ENCODE measurements at places on chromosomes 1 and 21. TPM values are rescaled to one million over a fixed set of nuclear protein-coding genes. Genes with fewer than 3 reads are reported as not detected.

DNA sequence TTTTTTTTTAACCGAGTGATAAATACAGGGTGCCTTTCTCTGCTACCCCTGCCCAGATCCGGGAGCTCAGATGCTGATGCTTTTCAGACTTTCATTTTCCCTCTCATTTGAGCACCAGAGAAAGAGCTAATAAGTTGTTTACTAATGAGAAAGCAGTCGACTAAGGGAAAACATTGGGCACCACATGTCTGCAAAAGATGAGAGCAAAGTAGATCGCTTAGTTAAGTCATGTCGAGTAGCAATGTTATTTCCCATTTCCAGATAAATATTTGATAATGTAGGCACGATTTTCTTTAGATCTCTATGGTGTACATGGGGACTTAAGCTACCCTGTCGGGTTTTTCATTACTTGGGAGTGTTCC lies 1.2 kb downstream of the PKN2 start:
- no peaks in the 10 kb centered on the region for H3K27me3 ChIP-seq
- peak overlapping the region; percentile 93 for H3K4me3 ChIP-seq
- H3K36me3 ChIP-seq, result no peaks in the 10 kb centered on the region
- H3K4me1 ChIP-seq, result peaks cover 19% of the 10 kb centered on the region
- no peak for DNase-seq

Gene LCK
- total RNA-seq, result 0.90 TPM

GRCh38 chr1:104921525-104921924 lies 1171.8 kb downstream of the AMY1C start:
- no peaks in the 10 kb centered on the region for H3K27me3 ChIP-seq
- no peak for DNase-seq
- H3K4me3 ChIP-seq, result no peak overlapping the region
- H3K4me1 ChIP-seq, result no peaks in the 10 kb centered on the region
- no peaks in the 10 kb centered on the region for H3K36me3 ChIP-seq
- no peak overlapping the region for H3K27ac ChIP-seq

- DNase-seq, result no peak
- peak overlapping the region; percentile 35 for H3K4me3 ChIP-seq
- peaks cover 32% of the 10 kb centered on the region for H3K4me1 ChIP-seq
- peak overlapping the region; percentile 82 for H3K27ac ChIP-seq
Measured at GRCh38 chr1:68230484-68230802, 1.9 kb downstream of the WLS start.

DNA sequence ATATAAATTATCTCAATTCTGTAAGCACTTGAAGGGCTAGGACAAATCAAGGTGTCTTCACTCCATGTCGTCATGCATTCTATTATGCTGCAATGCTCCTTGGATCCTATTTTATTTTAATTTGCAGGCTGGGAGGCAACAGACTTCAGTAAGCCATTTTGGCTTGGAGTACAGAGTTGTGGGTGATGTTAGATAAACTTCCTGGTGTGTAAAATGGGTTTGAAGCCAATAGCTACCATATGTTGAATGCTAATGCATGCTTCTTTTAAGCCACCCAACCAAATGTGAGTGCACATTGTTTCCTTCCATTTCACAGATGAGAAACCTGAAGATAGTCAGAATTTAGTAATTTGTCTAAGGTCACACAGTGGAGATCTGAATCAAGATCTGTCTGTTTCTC lies 482.8 kb downstream of the DISC1 start:
- no peak overlapping the region for H3K4me3 ChIP-seq
- H3K27ac ChIP-seq, result no peak overlapping the region
- no peaks in the 10 kb centered on the region for H3K4me1 ChIP-seq

Gene FMO1
- total RNA-seq, result 1.6 TPM

DNA sequence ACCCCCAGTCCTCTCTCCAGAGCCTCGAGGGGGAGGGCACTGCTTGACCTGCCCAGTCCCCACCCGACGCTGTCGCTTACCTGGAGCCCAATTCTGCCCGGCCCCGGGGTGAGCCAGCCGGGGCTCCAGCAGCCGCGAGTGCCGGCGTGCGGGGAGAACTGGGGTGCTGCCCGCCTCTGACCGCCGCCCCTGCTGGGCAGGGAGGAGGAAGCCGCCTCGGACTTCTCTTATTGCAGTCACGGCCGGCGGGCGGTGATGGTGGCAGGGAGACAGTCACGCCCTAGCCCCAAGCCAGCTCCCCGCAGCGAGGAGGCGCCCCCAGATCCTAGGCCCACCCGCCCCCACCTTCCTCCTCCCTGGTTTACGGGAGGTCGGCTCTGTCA lies at the start of gene FGR:
Gene FGR, minus strand, starts transcription at position 201 of the 383 bp plus-strand sequence. CDS start 11,269 bp downstream, outside the sequence.
- no peak within 1 kb of the TSS for H3K4me3 ChIP-seq
- H3K4me1 ChIP-seq, result no peaks in the 10 kb centered on the region
- no peaks in the 10 kb centered on the region for H3K27me3 ChIP-seq

- peak overlapping the region; percentile 32 for H3K27ac ChIP-seq
- peaks cover 33% of the 10 kb centered on the region for H3K4me1 ChIP-seq
- H3K36me3 ChIP-seq, result no peaks in the 10 kb centered on the region
- DNase-seq, result no peak
Measured at GRCh38 chr1:147236959-147237791, 5.3 kb upstream of the CHD1L start.

DNA sequence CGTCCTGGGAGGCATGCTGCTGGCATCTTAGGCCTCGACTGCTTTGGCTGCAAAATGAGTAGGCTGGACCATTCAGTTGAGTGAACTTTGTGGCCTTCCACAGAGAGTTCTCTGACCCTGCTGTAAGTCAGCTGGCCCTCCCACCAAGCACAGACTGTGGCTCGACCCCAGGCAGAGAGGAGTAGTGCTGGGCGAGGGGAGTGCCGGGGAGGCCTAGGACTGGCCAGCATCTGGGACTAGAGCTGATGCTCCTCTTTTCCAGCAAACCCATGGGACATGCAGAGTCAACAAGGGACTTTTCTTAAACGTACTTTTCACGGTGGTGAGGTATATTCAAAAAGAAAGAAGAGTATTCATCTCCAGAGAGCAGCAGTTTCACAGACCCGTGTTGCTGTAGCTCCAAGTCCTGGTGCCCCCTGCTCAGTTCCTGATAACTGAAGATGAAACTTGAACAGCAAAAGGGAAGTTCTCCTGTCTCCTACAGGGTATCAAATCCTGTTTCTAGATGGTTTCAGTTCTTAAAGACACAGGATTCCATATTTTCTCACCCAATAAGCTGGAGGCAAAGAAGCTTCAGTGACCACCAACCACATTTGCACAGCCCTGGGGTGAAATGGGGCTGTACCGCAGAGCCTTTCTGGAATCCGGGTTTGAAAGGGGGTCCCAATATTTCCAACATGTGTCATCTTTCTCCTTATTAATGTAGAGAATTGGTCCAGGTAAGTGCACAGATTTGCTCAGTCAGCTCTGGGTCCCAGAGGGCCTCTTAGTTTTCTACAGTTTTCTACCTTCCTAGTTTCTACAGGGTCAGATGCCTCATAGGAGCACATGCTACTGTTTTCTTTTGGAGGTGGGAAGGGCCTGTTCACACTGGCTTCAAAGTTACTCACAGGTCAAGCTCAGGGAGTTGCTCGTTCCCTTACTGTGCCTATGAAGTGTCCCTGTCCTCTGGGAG lies 20.9 kb downstream of the BATF3 start:
- H3K4me1 ChIP-seq, result no peaks in the 10 kb centered on the region
- H3K4me3 ChIP-seq, result no peak overlapping the region
- no peak for DNase-seq
- no peaks in the 10 kb centered on the region for H3K36me3 ChIP-seq
- peaks cover 3% of the 10 kb centered on the region for H3K27me3 ChIP-seq

Gene TTC13
- total RNA-seq, result 9.0 TPM

Gene SPOCD1
- 0.15 TPM for total RNA-seq

Gene CRABP2
- total RNA-seq, result 5.0 TPM

Gene LPAR3
- total RNA-seq, result 12.6 TPM

Gene CCDC30
- 2.6 TPM for total RNA-seq

- no peaks in the 10 kb centered on the region for H3K27me3 ChIP-seq
- H3K4me3 ChIP-seq, result no peak overlapping the region
- DNase-seq, result no peak
Measured at GRCh38 chr1:202623075-202623474, 87.2 kb downstream of the SYT2 start.
